ENCODE measurements at places on chromosomes 2 and 18.

GRCh38 chr2:37459095-37459981 is 114.9 kb downstream of the QPCT start:
- DNase-seq: no peak

DNA sequence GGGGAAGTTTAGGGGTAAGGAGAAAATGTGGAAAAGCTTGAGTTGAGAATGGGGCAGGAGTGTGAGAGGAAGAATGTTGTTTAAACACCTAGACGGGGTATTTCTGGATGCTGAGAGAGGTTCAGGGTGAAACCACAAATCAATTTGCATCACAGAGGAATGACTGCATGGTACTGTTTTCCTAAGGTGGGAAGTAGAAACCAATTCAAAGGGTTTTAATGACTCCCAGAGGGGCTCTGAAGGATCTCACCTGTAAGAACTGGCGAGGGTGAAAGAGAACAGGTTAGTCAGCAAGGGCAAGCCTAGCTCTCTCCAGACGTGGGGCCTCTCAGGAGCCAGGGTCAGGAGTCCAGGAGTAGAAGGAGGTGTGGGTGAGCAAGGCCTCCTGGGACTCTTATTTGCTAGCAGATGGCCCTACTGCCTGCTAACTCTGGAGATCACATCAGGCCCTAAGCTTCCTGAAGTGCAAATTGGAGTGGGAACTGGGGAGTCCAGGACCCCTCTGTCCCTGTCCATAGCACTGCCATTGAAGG is 133.0 kb upstream of the CELF4 start:
- peak; percentile 10 for DNase-seq

DNA sequence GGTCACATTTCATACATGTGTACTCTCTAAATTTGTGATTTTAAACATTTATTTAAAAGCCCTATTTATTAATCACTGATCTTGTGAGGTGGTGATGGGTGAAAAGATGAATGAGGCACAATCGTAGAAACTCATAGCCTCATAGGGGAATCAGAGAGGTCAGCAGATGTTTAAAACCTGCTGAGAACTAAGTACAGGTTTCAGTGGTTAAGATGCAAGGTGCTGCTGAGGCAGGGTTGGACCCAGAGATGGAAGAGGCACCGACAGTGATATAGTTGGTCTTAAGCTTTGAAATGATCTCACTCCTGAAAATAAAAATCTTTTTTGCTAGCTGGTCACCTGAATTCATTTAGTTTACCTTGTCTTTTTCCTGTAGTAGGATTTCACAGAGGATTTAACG is 49.6 kb downstream of the LINC00305 start:
- no peak for DNase-seq

DNA sequence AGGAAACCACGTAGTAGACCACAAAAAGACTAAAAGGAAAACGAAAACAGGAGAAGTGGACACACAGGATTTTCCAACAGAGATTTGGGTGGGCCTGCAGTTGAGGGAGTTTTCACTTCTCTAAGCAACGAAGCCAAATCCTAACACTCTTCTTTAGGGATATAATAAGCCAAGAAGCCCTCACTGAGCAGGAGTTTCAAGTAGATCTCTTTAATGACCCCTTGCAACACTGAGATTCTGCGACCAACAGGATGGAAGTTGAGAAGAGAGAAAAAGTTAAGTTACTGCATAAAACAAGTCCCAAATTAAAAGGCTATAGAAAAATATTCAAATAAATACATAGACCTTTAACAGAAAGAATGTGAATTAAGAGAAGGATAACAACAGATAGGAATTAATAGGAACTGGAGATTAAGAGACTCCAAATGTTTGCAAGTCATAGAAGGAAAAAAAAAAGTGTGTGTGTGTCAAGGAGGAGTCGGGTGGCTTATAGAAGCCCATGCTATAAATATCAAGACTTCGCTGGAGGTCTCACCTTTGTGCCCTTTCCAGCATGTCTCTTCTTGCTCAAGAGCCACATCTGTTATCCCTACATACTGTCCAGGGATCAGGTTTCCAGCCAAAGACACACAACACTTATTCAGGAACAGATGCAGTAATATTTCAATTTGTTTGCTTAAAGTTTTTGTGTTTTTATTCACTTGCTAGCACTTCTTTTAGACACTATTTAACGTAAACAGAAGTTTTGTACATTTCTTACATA is 69.4 kb upstream of the ARHGAP28 start:
- DNase-seq: no peak

- DNase-seq: no peak
Observed at GRCh38 chr2:41741951-41742595, 305.7 kb upstream of the PKDCC start.

DNA sequence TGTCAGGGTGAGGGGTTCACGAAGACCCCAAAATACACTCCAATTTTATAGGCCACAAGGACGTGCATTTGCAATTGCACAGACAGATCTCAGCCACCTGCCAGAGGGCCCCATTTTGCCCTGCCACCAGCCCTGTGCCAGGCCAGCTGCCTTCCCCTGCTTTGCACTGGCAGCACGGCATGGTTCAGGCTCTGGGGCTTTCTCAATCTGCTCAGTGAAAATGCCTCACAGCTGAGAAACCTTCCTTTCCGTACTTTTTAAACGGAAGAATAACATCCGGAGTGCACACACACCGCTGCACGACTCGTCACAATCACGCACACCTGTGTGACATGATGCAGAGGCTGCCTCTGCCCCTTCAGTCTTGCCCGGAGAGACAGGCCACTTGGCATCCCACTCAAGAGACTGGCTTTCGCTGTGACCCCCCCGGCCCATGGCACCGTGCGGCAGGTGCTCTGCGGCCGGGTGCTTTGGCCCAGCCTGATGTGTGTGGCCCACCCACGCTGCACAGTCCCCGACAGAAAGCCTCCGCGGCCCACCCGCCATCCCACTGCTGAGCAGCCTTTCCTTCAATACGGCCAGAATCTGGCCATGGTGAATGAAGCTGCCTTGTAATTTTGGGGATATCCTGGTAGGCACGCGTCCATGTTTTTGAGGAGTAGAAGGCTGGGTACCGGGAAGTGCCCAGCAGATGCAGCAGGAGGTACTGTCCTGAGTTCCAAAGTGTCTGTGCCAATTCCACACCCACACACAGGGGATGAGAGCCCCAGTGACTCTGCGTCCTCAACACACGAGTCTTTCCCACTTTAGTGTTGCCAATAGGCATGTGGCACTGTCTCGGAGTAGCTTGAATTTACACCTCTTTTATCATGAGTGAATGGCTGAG is 88.8 kb downstream of the USP40 start:
- no peak for DNase-seq

DNA sequence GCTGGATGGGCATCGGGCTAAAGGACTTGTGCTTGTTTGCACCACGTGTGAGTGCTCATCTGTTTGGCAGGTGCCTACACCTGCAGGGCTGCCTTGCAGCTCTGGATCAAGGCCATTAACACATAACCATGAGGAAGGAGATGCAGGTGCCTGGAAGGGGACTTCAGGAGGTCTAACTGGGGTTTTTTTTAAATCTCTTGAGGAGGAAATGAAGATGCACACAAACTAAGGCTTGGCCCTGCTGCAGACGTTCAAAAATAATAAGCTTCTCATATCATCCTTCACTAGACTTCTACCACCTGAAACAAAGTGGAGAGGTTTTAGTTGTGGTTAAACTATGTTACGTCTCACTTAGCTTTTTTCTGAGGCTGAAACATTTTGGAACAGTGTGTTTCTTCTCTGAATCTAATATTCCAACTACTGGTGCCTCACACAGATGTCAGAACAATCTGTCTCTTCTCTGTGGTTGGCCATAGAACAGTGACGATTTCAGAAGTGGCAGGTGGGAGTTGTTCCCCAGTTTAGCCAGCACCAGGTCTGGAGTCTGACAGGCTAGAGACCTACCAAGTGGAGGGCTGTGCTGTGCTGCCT is 36.5 kb downstream of the BCL2L11 start:
- no peak for DNase-seq

- no peak for DNase-seq
Observed at GRCh38 chr2:25897506-25897905, 19.2 kb upstream of the ASXL2 start.

DNA sequence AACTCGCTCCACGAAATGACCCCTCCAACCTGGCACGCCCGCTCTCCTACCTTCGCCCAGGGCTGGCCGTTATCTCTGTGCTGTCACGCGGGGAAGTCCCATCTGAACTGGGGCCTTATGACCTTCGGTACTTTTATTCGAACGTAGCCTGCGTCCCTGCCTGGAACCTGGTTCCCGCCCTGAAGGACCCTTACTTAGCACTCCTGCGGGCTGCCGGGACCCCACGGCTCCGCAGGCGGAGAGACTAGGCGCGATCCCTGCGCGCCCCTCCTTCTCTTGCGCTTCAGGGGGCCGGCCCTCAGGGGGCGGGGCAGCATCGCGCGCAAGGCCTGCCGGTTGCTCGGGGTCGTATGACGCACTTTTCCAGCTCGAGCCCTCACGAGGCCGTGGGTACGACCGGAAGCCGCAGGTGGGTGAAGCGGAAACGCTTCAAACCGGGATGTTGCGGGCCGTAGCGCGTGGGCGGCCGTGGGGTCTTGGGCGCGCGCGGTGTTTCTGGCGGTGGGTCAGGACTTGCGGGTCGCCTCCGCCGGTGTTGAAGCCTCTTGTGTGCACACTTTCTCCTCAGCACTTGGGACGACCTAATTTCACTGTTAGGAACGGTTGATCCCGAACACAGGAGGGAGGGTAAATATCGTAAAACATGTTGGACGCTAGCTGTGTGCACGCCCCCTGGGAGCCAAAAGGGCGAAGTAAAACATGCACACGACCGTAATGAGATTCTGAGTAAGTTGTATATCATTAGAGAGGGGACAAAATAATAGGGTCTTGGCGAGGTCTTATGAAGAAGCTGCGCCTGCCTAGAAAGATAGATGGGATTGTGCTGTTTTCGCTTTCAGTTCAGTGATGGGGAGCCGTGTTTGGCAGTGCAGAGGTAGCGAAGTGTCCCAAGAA is at the start of the genes LIPT1 and TSGA10:
LIPT1 (plus strand) TSS at position 325 of the 894 bp plus-strand sequence. CDS start 6,991 bp downstream, outside the sequence.
TSGA10 (minus strand) TSS at position 300 of the 894 bp plus-strand sequence. CDS start 45,503 bp downstream, outside the sequence.
- peak; percentile 45 for DNase-seq

DNA sequence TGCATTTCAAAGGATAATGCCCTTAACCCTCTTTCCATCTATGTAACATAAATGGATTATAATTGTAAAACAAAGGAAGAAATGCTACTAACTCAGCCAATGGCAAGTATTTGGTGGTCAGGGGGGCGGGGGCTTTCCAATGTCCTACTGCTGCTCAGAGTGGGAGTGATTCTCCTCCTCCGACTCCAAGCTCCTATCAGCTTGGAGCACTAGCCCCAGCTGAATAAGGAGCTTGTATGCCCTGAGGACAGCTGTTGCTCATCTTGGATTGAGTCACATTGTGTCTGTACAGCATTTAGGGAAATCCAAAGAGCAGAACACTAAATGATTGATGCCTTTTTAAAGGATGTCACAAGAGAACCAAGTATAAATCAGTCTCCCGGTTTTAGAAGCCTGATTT is 105.6 kb upstream of the ZNF521 start:
- DNase-seq: no peak

DNA sequence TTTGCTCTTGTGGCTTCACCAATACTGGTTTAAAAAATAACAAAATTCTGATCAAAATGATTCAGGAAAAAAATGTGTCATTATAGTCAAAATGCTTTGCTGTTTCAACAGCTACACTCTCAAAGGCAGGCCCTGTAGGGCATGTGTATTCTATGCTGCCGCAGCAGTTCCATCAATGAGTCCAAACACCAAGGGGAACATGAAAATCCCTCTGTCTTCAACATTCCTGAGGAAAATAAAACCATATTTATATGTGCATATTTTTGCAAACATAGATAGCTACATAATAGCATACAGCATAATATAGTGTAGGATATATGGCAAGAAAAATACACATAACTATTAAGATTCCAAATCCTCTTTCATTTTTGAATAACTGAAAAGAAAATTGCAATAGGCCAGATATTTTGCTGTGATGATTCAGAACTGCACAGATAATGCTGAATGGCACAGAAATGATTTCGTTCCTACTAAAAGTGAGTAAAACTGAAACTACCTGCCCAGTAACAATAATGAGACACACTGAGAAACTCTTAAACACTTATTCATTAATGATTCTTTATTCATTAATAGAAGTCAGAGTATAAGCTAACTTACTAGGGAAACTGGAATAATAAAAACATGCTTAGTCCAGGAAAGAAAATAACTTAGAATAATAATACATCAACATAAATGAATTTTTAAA is 343.8 kb downstream of the SUCLG1 start:
- DNase-seq: no peak

- no peak for DNase-seq
Observed at GRCh38 chr2:10740226-10740625, 18.8 kb downstream of the ATP6V1C2 start.

GRCh38 chr18:26700728-26701127 is 152.4 kb upstream of the KCTD1 start:
- DNase-seq: no peak

DNA sequence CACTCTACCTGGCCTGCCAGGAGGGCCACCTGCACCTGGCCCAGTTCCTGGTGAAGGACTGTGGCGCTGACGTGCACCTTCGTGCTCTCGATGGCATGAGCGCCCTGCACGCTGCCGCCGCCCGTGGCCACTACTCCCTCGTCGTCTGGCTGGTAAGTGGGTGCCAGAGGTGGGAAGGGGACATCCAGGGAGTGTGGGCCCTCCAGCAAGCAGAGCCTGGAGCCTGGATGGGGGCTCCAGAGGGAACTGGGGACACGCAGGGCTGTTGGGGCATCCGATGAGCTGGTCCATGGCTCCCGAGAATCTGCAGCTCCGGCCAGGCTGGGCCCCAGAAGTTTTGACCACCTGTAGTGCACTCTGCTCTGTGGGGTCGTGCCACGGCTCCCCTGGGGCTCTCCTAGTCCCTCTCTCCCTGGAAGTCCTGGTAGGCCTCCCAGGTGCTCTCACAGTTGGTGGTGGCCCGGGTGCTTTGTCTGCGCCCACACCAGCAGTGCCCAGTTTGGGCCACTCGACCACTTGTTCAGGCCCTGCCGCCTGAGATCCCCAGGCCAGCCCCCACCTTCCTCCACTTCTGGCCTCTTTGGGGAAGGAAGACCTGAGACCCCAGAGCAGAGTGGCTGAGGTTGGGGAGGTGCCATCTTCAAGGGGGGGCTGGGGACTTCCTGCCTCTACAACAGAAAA is 4.7 kb downstream of the ESPNL start:
- DNase-seq: no peak

GRCh38 chr18:79374408-79375171 is 21.1 kb upstream of the NFATC1 start:
- no peak for DNase-seq

GRCh38 chr18:79578396-79579260 is 101.0 kb upstream of the CTDP1 start:
- DNase-seq: no peak

- no peak for DNase-seq
Observed at GRCh38 chr2:158772306-158773078, 22.6 kb upstream of the DAPL1 start.
